ENCODE measurements at places on chromosomes 4 and X.

DNA sequence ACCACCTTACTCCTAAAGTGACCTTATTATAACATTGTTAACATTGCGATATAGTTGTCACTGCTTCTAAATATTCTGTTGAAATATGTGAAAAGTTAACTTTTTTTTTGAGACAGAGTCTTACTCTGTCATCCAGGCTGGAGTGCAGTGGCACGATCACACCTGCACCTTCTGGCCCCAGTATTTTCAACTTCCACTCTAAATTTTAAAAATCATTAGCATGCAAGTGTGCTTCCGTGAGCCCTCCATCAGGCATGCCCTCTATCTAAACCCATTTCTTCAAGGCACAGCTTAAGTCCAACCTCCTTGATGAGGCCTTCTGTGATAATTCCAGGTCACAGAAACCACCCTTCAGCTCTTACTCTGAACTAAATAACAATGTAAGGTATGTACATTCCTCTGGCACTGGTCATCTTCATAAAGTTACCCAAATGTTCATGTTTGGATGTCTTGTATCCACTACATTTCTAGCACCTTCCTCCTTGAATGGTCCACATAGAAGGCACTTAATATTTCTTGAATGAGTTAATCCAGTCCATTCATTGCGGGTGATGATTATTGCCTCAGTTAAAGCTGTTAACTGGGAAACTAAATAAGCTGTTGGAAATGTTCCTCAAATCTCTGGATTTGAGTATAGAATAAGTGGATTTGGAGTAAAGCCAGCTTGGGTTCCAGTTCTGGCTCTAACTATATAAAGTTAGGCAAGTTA, 38.6 kb upstream of the TMEM131L start:
- no peak for DNase-seq

- DNase-seq, result no peak
These were observed 63.6 kb downstream of the STARD8 start for GRCh38 chrX:68710870-68711576.

GRCh38 chr4:55530691-55531090, 16.0 kb downstream of the CLOCK start:
- no peak for DNase-seq

DNA sequence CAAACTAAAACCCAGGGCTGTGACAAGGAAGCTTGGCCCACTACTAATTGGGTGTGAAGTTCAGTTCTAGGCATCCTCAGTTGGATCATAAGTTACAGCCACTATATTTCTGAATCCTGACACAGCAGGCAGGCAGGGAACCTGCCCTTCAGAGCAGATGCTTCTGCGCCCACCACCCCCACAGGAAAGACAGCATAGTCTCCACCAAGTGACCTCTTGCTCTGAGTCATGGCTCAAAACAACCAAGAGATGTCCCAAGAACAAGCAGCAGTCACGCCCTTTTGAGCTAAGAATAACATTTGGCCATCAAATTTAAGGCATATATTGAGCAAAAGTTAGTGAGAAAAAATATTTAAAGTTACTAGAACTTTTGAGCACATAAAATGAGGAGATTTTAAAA, 170.7 kb upstream of the SMARCAD1 start:
- no peak for DNase-seq

DNA sequence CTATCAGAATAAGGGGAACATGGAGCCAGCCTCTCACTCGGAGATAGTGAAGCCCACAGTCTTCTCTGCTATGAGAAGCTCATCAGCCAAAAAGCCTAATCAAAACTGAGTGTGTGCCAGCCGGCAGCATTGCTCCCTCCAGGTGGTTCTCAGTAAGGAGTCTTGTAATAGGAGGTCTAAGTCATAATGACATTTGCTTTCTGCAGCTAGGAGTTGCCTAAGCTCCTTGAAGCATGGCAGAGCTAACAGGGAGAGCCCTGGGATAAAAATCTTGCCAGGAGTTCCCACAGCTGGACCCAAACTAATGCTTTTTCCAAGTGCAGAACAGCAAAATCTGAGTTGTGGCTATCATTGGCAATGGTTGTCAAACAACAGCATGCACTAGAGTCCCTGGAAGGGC, 245.2 kb downstream of the SPATA18 start:
- no peak for DNase-seq

GRCh38 chr4:77015390-77015789, 60.4 kb downstream of the CCNI start:
- no peak for DNase-seq

DNA sequence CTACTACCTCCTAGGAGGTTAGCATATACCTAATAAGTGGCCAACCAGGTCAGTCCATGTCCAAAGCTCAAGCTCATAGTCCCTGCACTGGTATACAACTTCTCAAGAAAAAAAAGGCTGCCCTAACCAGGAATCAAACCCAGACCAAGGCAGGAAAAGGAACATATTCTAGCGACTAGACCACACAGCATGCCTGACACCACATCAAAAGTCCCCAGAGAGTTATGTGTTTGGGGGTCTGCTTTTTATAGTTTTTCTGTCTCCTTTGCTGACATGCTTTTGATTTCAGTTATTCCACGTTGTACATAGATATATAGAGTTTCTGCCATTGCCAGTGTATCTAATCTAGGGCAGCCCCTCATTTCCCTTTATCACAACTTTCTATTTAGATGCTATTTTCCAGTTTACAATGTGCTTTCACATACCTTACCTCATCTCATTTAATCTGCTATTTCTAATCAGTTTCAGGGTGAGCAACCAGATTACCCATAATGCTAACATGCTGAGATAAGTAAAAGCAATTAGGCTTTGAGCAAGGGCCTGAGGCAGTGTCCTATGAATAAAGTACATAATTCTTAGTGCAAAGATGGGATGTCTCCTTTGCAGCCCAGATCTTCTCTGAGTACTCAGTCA, 17.8 kb downstream of the ARHGEF6 start:
- no peak for DNase-seq

DNA sequence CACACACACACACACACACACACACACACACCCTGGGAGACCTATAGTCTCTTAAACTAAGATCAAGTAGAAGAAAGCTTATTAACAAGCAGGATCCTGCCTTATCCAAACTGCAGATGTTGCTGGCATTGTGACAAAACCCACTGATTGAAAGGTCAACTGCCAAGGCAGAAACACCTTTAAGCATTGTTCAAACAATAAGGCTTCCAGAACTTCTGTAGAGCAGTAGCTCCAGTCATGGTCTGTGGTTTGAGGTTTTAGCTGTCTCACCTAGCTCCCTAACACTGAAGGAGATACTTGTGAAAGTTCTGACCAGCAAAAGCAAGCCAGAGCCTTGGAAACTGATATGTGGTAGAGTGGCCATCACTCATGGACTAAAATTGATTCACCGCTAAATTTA, 59.8 kb downstream of the PTCHD1 start:
- no peak for DNase-seq

DNA sequence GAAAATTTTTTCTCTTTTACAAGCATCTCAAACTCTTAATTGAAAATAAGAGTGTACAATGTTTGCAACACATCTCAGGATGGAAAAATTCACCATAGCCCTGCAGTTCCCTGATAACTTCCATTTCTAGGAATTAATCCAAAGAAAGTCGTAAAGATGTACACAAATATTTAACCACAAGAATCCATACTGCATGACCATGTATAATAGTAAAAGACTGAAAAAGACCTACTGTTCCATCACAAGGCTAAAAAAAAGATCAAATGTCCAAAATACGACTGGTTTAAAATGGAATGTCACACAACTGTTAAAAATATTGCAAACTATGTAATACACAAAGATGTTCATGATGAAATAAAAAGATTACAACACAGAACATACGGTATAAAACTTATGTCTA, 32.1 kb downstream of the HUWE1 start:
- no peak for DNase-seq

DNA sequence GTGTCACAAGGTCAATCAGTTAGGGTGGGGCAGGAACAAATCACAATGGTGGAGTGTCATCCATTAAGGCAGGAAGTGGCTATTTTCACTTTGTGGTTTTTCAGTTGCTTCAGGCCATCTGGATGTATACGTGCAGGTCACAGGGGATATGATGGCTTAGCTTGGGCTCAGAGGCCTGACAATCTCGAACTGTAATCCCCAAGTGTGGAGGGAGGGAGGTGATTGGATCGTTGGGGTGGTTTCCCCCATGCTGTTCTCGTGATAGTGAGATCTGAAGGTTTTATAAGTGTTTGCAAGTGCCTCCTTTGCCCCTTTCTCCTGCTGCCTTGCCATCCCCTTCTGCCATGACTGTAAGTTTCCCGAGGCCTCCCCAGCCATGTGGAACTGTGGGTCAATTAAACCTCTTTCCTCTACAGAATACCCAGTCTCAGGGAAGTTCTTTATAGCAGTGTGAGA, 36.7 kb upstream of the STS start:
- no peak for DNase-seq

DNA sequence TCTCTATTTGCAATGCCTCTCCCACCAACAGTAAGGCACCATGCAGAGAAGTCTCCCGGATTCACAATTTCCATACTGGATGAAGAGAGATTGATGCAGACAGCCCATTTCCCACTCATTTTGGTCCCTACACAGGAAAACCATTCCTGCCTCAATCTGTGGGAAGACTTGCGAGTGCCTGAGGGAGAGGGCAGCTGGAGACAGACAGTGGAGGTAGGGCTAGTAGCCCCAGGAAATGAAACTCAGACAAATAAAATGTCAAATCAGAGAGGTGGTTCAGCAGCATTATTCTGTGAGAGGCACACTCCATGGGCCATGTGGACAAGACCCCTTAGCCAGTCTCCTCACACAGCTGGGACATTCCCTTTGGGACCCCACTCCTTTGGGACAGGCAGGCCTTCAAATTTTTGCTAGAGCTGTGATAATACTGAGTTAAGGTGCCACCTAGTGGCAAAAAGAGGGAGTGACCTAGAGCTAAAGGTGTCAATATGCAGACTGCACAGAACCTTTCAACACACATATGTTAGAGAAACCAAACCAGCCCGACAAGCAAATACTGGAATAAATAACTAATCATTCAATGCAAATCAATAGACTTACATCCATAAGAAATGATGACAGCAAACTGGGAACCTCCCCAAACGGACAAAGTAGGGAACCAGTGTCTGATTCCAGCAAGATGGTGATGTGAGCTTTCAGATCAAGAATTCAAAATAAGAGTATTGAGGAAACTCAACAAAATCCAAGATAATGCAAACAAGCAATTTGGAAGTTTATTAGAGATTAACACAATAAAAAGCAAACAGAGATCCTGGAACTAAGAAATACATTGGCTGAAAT, 1865.3 kb upstream of the AGA start:
- no peak for DNase-seq

DNA sequence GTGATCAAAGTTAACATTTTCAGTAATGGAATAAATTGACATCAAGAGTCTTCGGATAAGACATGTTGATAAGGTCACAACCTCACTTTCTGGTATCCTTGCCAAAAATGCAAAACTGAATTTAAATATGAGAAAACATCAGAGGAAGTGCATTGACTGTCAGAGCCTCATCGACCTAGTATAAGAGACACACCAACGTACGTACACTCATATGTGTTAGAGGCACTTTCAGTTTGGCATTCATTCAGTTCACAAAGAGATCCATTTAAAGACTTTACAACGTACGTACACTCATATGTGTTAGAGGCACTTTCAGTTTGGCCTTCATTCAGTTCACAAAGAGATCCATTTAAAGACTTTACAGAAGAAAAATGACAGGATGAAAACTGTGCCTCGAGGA, 280.3 kb downstream of the INPP4B start:
- no peak for DNase-seq

GRCh38 chrX:150223176-150224015, 139.7 kb upstream of the MAMLD1 start:
- no peak for DNase-seq

- DNase-seq, result no peak
These were observed 201.8 kb upstream of the NDST4 start for GRCh38 chr4:115315182-115315581.

Measured in chondrocyte (in vitro differentiated cells).